Chondrocyte (in vitro differentiated cells): ENCODE measurements at places on chromosomes 7 and 10.

- no peak for DNase-seq
These were observed 88.3 kb downstream of the SLC25A13 start for GRCh38 chr7:96233528-96234154.

DNA sequence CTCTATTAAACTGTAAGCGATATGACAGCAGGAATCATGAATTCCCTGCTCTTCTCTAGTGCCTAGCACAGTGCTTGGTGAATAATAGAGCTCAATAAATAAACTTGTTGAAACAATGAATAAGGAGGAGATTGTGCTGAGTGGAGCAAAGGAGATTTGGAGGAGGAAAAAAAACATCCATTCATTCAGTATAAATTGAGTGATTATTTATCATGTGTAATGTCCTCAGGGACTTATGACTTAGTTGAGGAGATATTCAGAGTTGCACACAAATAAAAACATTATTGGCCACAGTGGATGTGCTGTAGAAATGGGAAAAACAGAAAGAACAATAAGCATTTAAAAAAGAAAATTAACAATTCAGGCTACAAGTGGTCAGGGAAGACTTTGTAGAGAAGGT lies 125.7 kb downstream of the FOXP2 start:
- DNase-seq: no peak

- no peak for DNase-seq
These were observed 5.7 kb downstream of the PDK4 start for GRCh38 chr7:95590387-95591248.

DNA sequence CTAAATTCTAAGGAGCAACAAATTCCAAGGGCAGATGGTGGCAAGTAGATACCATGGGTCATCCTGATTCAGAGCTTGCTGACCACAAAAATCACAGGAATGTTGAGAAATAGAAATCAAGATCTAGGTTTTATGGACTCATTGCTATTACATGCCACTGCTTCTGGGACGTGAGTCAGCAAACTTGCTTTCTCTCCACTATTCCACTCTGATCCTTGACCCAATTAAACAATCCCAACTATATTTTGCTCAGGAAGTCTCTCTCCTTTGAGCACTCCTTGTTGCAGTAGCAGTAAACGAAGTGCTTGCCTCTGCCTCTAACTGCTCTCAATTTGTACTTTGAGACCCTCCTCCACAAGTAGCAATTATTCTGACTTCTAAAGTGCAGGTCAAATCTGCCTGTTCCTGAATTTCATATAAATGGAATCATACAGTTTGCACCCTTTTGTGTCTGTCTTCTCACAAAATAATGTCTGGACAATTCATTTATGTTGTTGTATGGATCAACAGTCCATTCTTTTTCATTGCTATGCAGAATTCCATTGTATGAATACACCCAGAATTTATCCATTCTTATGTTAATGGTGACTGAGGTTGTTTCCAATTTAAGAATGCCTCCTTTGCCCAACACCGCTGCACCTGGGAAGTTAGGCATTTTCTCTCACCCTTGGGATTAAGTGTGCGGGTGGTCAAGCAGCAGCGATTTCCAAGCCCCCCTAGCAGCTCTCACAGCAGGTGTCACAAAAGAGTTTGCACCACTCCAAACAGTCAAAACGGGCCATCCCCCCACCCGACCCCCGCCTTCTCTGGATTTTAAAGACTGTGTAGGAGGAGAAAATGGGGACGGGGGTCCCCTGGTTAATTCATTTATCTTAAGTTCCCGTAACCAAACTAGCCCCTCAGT lies 35.9 kb downstream of the ACSM6 start:
- no peak for DNase-seq

DNA sequence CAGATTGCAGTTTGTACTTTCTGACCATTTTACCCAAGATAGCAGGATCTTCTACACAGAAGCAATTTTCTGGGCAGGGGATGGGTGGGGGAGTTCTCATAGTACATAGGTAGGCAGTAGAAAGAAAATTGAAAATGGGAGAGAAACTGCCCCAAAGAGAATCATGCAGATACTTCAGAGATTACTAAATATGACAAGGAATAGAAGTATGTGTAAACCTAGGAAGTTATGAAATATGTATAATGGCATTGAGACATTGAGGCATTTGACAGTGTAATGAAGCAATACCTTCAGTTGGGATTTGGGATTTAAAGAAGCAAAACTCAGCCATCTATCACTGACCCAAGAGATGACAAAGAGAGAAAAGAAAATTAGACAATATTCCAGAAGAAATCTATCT lies 233.0 kb downstream of the PTN start:
- DNase-seq: no peak

GRCh38 chr10:35545079-35545657 lies 60.0 kb upstream of the GJD4 start:
- DNase-seq: no peak

DNA sequence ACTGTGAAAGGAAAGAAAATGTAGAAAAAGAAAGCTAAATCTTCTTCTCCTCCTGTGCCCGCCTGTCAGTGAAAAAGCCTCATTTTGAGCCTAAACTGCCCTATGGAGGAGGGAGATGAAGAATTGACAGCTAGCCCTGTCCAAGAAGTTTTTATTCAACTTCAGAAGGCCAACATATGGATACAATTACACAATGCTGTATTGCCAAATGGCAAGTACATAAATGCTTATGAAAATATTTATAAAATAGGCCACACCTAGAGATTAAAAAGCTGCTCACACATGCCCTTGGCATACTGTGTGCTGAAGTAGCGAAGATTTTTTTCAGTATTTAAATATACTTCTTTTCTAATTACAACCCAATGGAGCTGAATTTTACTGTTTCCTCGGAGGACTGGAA lies 65.1 kb upstream of the NEBL start:
- DNase-seq: no peak

- no peak for DNase-seq
These were observed 22.2 kb downstream of the CADPS2 start for GRCh38 chr7:122864016-122864415.
